ENCODE measurements at places on chromosomes 12 and 14.

DNA sequence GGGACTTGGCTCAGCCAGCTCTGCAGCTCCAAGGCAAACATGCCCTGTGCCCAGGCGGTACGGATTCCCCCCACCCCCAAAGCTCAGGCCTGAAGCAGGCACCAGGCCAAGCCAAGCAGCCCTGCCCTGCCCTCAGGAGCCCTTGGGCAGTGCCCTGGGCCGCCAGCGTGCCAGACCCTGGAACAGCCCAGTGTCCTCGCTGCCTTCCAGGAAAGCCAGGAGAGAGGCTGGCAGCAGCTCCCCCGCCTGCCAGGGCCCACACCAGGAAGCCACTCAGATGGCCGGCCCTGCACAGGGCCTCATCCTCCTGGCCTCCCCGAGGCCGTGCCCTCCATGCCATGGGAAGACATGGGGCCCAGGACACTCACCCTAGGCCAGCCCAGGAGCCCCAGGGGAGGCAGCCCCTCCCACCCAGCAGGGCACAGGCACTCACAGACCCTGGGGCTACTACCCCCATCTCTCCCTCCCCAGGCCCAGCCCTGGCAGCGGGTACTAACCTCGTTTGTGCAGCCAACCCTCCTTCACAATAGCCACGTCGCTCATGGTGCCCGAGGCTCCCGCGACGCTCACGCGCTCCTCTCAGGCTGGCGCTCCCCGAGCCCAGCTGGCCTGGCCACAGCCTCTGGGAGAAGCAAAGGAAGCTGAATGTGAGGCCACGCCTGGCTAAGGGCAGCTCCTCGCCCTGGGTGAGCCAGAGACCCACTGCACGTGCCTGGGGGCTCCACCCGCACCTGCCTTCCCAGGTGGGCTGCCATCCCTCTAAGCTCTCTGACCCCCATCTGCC is 3.3 kb downstream of the AKT1 start:
- no peak for DNase-seq

DNA sequence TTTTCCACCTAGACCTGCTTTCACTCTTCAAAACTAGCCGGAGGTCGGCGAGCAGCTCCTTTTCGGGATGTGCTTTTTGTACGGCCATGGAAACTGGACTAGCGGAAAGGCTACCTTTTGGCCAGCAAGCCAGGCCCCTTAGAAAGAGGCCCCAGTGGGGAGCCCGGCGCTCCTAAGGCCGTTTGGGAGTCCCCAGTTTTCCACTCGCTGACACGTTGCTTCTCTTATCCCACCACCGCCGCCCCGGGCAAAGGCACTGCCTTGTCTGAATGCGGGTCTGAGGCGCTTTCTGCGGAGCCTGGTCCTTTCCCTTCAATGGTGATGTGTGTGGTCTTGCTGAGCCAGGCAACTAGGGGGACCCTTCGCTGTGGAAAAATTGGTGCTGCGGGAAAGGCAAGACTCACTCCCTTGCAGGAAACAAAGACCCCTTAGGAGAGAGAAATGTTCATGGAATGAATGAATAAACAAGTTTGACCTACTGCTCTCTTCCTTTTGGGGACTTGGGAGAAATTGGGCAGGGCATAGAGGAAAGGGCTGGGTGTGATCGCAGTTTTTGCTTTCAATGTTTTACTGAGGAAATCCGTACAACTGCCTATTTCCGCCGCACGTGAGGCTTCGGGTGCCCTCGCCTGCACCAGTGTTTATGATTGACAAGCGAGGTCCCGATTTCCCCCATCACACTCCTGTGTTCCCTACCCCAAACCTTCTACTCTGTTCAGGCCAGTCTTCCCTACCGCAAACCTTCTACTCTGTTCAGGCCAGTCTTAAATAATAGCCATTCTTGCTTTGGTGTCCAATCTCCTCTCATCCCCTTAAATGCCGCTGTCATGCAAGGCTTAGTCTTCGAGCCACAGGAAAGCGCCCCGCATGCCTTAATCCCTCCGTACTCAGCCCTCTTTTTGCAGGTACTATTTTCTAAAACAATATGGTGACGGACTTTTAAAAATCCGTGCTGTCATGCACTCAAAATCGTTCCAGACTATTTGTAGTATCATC is 1.0 kb upstream of the SLC38A2 start:
- no peak for DNase-seq

GRCh38 chr14:96673706-96674105 is 123.5 kb upstream of the VRK1 start:
- no peak for DNase-seq

DNA sequence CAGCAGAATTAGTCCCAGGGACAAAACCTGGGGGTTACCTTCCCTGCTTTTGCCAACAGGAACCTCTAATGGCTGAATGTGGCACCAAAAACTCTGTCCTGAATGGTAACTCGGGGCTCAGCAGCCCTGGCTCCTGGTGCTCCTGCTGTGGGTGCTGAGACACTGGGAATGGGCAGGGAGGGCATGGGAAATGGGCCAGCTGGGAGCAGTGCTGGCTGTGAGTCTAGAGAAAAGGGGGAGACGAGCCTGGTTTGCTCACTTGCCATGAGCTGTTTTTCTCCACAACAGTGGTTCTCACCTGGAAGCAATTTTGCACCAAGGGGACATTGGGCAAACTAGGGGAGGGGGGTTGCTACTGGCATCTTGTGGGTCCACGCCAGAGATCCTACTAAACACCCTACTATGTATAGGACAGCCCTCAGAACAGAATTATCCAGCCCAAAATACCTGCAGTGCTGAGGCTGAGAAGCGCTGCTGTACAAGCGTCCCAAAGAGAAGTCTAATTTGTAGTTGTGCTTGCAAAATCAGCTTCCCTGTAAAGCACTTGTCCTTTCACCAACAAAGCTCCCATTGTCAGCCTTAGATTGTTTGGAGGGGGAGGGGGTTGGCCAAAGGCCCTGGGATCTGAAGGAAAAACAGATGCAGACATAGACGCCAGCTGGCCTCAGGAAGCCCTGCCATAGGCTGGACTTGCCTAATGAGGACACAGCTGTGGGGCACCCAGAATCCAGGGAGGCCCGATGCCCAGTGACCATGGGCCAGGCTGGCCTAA is 3.6 kb downstream of the LRRC74A start:
- no peak for DNase-seq

- DNase-seq, result no peak
Observed at GRCh38 chr12:70741256-70741655, 104.0 kb upstream of the PTPRB start.

DNA sequence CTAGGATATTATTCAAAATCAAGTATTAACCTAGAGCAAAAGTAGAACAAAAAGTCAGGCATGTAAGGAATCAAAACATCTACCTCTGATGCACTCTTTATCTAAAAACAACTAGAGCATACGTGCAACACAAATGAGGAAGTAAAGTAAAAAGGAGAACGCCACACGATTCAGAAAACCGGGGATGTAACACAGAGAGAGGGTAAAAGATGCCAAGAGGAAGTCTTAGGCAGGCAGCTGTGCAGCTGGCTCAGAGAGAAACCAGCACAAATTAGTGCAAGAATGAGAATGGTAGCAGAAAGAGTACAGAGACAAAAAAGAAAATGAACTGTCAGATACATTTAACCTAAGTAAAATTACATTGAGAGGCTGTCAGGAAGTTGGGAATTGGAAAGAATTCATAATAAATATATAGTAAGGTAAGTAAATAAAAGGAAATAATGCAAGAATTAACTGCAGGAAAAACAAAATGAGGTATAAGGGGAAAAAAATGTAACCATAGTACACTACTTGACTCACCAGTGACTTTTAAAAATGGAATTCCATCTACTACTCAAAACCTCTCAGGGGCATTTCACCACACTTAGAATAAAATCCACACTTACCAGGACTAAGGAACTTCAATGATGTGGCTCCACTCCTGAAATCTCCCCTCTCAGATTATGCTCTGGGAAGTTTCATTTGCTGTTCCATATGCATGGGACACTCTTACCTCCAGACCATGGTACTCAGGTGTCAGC is 17.1 kb downstream of the BCAT1 start:
- no peak for DNase-seq

DNA sequence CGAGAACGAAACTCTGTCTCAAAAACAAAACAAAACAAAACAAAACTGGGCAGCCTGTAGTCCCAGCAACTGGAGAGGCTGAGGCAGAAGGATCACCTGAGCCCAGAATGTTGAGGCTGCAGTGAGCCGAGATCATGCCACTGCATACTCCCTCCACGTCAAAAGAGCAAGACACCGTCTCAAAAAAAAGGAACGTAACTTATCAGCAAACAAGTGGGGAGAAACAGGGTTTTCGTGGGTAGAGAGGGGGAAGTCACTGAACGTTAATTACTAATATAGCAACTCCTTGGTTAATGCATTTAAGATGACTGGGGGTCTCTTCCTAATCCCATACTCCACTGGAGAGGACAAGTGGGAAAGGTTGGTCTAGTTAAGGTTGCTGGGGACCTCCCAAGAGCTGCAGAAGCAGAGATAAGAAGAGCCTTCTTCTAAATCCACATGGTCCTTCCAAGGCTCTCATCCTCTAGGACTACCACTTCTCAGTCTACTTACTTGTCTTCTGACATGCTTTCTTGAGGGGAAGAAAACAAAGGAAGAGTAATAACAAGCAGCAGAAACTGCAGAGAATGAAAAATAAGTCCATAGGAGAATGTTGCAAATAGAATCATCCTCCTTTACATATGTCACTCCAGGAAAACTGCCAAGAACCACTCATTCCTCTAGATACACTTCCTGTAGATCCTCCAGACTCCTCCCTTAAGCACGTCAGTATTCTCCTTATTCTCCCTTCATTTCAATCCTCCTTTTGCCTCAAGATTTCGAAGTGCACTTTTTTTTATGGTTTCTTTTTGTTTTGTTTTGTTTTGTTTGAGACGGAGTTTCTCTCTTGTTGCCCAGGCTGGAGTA is 5.8 kb downstream of the NUMB start:
- DNase-seq, result no peak

DNA sequence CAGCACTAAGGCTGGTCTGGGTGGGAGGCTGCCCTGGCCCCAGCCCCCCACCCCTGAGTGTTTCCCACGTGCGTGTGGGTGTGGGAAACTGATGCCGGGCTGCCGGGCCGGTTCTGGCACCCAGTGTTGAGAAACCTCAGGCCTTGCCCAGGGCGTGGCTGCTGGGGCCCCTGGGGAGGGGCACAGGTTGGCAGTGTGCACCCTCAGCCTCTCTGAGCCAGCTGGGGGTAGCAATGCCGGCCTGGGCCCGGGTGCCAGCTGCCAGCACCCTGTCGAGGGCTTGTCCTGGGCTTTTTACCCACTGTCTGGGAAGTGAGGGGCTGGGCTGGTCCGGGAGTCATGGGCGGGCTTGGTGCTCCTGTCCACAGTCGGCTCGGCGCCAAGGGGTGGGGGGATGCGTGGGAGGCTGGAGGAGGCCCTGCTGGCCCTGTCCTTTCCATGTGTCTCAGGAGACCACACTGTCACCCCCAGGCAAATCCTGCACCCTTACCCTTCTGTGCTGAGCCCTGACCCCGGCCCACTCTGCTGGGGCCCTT is 15.7 kb downstream of the ASPG start:
- DNase-seq, result no peak

- DNase-seq, result no peak
Observed at GRCh38 chr14:42110167-42110566, 503.5 kb downstream of the LRFN5 start.

DNA sequence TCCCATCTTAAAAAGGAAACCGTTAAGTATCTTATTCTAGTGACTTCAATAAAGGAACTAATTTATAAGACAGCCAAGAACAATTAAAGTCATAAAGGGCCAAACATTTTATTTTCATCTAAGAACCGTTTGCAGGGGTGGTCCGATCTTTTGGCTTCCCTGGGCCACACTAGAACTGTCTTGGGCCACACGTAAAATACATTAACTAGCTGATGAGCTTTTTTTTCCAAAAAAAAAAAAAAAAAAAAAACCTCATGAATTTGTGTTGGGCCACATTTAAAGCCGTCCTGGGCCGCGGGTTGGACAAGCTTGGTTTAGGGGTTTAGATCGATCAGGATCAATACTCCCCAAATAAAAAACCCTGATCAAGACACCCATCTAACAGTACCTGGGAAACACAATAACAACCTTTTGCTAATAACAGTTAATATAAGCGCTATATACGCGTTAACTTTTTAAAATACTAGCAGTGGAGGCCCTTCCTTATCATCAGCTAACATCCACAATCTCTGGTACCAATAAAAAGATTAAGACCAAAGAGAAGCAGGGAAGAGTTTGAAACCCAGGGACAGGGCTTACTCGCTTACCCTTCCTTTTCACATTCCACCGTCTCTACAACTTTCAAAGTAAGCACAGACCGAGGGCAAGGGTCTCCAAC is 1.1 kb downstream of the NAP1L1 start:
- DNase-seq, result no peak

- no peak for DNase-seq
Observed at GRCh38 chr14:102131741-102132140, 8.0 kb upstream of the WDR20 start.

GRCh38 chr12:3587402-3588013 is 96.5 kb downstream of the PRMT8 start:
- no peak for DNase-seq

GRCh38 chr12:3213188-3213587 is 136.0 kb downstream of the TSPAN9 start:
- no peak for DNase-seq

DNA sequence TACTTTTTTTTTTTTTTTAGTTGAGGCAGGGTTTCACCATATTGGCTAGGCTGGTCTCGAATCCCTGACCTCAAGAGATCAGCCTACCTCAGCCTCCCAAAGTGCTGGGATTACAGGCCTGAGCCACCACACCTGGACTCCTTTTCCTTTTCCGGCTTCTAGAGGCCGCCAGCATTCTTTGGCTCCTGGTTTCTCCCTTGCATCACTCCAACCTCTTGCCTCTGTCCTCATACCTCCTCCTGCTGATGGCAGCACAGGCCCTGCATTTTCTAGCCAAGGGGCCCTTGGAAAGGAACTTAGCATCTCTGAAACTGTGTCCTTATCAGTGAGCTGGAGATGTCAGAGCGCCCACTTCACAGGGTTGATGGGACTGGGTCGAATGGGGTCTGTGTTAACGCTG is 53.3 kb downstream of the MAP1LC3B2 start:
- no peak for DNase-seq

DNA sequence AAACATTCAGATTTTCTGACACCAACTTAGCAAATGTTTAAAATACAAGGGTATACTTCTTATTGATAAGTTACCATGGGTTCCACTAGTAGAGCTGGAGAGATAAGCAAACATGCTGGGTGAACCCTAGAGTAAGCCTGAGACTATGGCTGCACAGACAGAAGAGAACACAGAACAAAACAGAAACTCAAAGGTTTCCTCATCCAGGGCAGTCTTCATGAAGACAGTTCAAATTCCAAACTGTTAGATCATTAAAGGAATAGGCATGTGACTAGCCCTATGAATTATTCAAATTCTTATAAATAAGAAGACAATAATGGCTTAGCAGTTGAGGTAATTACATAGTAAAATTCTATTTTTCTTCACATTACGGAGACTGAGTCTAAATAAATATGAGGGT is 28.1 kb downstream of the BTBD7 start:
- no peak for DNase-seq

DNA sequence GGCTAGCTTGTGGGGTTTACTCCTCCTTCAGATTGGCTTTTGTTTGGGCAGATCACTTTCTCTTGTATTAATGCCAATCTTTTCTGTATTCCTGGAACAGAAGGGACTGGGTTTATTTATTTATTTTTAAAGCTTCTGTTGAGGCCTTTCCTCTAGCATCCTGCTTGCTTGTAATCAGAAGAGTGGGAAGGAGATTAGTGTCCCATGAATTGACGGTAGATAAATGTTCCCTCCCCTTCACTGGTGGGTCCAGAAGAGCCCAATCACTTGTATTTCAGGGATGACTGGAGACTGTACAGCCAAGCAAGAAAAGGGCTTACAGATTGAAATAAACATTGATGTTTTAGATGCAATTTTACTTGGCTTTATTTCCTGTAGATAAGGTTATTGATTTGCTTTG is 71.0 kb downstream of the LIN52 start:
- DNase-seq, result no peak
